ENCODE measurements at places on chromosomes 1 and 21.
A peak's percentile ranks its signal among the peaks of the same experiment; 100 is the strongest.

DNA sequence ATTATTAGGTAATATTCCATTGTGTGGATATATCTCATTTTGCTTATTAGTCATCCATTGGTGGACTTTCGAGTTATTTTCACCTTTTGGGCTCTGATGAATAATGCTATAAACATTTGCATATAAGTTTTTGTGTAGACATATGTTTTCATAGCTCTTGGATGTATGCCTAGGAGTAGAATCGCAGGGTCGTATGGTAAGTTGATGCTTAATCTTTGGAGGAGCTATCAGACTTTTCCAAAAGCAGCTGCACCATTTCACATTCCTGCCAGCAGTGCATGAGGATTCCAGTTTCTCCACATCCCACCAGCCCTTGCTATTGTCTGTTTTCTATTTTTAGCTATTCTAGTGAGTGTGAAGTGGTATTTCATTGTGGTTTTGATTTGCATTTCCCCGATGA lies 120.3 kb upstream of the TMEM51 start:
- no peak for DNase-seq

DNA sequence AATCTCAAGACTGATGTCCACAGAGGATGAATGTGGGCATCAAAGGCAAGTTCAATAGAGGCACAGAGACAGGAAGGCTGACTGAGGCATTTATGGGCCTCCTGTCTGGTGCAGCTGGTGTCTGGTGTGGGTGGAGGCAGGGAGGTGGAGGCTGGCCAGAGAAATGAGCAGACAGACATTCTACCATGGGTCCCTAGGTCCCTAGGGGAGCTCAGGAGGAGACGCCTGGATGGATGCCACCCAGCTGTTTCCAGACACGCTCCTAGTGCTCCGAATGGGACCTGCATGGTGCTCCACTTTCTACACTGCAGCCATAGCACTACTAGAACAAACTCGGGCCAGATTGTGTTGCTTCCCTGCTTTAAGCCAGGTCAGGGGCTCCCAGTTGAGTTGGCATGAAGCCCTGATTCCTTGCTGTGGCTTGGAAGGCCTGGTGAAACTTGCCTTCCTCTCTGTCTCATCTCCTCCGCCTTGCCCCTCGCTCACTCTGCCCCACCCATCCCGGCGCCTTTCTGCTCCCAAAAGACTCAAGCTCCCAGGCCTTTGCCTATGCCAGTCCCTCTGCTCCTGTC lies 25.3 kb downstream of the PADI2 start:
- no peak for DNase-seq

- DNase-seq, result no peak
These were observed 5.1 kb downstream of the COL24A1 start for GRCh38 chr1:86151427-86151826.

DNA sequence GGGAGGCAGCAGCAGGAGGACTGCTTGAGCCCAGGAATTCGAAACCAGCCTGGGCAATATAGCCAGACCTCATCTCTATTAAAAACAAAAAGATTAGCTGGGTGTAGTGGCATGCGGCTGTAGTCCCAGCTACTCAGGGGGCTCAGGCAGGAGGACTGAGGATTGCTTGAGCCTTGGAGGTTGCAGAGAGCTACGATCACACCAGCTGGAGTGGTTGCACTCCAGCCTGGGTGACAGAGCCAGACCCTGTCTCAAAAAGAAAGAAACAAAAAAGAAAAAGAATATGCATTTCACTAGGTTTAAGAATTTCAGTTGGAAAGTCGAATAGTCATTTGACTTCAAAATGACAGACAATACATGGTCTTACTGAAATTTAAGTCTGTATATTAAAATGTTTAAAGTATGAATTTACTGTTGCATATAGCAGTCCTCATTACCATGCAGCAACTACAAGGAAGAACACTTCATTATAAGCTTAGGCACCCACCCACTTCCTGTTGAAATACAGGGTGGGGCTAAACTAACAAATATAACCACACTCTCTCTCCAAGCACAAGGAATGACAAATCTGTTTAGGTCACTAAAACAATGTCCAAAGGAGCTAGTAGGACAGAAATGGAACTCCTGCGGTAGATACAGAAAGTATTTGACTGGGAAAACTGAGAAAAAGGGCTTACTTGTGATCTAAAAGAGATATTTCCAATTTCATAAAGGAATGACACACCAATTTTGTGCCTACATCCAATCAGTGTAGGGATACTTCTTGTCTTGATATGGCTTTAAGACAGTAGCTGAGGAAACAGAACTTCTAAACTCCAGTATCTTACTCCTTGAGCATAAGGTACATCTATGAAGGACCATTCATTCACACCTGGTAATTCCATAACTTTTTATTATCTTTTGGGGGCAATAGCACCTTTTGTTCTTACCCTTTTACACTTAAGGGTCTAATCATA lies 44.1 kb downstream of the GPR3 start:
- DNase-seq, result peak; percentile 87

GRCh38 chr1:203511930-203512329 lies 18.0 kb downstream of the OPTC start:
- no peak for DNase-seq

DNA sequence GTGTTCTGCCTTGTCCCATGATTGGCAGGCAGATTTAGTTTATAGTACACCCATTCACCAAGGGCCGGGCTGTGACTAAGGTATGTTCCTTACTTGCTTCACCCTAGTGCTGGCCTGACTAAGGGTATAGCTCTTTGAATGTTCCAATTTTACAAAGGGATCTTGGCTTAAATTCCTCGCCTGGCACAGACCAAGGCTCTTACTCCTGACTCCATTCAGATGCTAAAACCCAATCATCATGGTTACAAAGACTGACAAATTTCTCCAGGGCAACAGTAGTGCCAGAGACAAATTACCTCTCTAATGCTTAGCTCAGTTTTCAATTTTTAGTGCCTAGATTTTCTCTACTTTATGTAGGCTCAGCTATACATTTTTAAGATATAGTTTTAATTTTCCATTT lies 11.5 kb upstream of the C1orf53 start:
- DNase-seq, result no peak

DNA sequence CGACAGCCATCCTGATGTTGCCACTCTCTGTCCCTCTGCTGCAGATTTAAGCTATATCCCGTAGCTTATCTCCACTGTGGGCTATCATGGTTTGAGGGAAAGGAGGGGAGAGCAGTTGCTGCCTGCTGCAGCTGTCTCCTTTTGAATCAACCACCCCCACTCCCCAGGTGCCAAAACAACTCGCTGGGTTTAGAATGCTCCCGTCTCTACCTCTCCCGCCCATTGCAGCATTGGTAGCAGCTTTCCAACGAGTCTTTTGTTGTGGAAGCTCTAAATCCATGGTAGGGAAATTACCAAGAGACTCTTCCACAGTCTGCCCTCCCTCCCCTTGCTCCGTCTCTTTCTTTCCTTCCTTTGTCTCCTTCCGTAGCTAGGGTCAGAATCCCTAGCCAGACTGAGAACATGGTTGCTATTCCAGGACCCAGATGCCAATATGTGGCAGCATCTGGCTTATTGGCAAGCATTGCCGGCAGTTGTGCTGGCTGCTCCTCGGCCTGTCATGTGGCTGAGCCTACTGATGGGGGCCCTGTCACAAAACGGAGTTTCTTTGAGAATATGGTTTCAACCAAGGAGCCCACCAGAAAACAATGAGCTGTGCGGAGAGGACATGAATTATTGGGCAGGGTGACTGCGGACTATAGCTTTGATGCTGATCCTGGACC lies 230.7 kb downstream of the RPS6KC1 start:
- DNase-seq, result no peak

DNA sequence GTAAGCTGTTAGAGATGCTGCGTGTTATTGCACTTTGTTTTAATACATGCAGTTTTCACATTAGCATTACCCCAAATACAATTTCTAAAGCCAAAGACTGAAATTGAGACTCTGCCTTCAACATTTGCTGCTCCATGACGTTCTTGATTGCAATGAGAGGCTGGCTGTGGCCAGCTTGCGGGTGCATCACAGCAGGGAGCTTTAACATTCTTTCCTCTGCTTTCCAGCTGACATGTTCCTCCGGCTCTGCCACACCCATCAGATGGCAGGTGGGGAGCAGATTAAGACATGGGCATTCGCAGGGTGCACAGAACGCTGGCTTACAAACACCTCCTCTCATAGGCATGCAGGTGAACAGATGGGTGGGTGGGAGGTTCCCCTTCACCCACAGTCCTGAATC lies 314.1 kb downstream of the DISC1 start:
- no peak for DNase-seq

- no peak for DNase-seq
These were observed 7.0 kb downstream of the DDOST start for GRCh38 chr1:20654104-20654690.

- peak; percentile 23 for DNase-seq
These were observed 1.5 kb downstream of the EDEM3 start for GRCh38 chr1:184753117-184753516.

- peak; percentile 45 for DNase-seq
These were observed 26.9 kb upstream of the RAP1A start for GRCh38 chr1:111592389-111593361.

GRCh38 chr1:12019858-12020509 lies 686 bp downstream of the MIIP start:
- DNase-seq, result peak; percentile 79

GRCh38 chr1:33517596-33518250 lies 45.3 kb downstream of the ZSCAN20 start:
- no peak for DNase-seq

DNA sequence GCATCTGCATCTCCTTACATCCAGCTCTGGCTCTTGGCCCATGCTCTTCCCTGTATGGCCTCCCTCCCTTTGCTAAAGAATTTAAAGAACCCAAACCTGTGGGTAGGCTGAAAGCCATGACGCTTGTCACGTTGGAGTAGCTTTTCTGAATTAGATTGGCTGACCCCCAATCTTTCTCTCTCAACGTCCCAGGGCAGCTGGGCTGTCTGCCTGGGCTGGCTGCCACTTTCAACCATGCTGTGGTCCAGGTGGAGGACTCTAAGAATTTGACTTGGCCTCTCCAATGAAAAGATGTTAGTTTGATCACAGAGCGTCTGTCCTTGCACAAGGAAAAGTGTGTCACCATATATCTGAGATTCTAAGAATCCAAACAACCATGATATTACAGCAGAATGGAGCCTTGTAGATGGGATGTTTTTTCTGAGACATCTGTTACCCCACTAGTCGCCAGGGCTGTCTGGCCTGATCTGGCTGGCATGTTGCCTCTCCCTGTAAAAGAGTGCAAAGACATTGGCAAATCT lies 6.5 kb upstream of the IGSF3 start:
- no peak for DNase-seq

DNA sequence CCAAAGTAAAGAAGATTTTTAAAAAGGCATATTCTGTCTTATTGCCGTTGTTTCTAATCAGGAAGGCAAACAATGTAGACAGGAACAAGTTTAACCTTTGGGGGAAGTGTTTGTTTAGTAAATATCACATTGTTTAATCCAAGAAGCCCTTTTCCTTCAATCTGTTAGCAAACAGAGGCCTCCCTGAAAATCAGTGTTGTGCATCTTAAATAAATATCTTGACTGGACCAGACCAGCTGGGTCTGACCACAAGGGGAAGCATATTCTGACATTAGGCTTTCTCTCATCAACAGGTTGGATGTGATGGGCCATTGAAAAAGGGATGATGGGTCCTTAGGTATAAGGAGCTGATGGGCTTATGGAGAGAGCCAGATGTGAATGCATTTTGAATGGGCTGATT lies 81.8 kb upstream of the SGIP1 start:
- DNase-seq, result no peak

GRCh38 chr1:84492726-84493125 lies 13.5 kb upstream of the SPATA1 start:
- DNase-seq, result no peak

- DNase-seq, result no peak
These were observed 20.7 kb downstream of the ECE1 start for GRCh38 chr1:21269461-21270085.

GRCh38 chr1:167602840-167603239 lies 27.2 kb upstream of the RCSD1 start:
- no peak for DNase-seq

DNA sequence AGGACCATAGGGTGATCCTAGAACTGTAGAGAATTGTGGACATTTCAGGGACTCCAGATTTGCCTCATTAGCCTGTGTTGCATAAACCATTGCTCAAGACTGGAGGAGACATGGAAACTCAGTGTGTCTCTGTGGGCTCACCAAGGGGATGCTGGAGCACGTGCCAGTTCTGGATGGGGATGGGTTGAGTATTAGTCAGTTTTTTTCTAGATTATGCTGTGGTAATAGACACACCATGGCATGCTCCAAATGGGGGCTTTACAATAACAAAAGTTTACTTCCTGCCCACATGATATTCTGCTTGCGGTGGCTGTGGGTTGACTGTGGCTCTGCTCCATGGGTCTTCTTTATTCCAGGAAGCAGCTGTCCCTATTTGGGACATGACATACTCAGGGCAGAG lies 125.4 kb downstream of the FOXD2 start:
- peak; percentile 75 for DNase-seq

DNA sequence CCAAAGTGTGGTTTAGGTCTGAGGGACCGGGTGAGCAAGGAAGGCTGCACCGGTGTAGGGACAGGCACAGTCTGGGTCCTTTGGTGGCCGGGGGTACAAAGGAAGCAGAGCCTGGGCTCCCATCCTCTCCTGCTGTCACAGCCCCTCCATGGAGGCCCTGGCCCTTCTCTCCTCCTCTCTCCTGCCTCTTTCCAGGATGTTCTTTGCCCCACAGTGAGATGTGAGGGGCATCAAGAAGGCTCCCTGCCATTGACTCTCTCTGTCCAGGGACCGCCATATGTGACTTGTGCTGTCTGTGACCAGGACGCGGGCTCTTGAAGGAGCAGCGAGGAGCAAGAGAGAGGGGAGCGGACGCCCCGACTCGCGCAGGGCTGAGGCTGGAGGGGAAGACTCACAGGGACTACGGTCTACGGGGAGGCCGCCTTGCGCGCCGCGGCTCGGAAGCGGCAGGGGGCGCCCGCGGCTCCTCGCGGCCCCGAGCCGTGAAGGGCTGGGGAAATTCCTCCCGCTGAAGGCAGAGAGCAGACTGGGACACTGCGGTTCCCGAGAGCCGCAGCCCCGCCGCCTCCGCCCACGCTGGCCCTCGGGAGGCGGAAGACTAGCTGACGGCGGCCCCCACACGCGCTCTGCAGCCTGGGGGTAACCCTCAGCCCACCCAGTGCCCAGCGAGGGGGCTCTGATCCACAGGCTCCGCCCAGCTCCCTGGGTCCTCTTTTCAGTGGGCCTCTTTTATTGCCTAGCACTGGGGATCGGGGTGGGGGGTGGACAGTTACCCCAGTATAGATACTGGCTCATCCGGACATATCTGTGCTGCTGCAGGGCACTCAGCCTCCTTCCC lies 40.8 kb downstream of the MAB21L3 start:
- DNase-seq, result peak; percentile 85

GRCh38 chr1:228016653-228017355 lies 10.0 kb downstream of the WNT3A start:
- DNase-seq, result no peak

DNA sequence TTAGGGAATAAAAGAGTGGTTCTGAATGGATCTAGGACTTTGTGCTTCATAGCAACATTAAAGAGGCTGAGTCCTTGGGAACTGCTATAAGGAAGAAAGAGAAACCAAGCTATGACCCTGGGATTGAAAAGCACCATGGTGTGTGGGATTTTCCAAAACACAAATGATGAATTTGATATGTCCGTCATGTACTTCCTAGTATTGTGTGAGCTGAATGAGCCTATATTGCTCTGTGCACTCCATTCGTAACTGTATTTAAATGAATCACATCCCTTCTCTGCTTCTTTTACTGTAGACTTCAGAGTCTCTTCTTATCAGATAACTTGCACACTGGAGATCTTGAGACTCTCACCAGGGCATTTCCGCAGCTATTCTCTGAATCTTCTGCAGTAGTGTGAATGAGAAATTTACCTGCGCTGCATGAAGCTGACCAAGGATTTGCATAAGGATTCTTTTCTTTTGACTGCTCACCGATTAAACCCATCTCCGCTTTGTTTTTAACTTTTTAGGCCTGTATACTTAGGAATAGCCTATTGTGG lies 23.1 kb upstream of the OR10J4 start:
- DNase-seq, result no peak
